ENCODE measurements at places on chromosomes 2 and 18.

- no peaks in the 10 kb centered on the region for H3K36me3 ChIP-seq
- no peak overlapping the region for H3K27ac ChIP-seq
- H3K4me1 ChIP-seq = no peaks in the 10 kb centered on the region
- no peak overlapping the region for H3K4me3 ChIP-seq
- DNase-seq = no peak
Measured at GRCh38 chr2:158378926-158379325, 77.6 kb downstream of the CCDC148 start.

DNA sequence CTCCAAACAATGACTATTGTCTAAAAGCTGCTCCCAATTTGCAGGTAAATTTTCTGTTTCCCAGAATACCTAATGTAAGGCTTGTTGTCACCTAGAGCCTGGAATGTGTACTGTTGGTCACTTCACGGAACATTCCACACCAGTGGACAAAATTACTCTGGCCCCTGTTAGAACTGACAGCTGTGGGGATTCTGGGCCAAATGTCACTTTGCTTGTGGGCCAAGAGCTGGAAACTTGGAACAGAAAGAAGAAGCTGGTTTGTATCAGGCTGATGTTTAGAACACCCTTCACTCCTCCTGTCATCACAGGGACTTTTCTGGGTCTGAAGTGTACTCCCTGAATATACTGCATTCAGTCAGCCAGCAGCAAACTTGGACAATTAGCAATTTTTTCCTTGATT lies 495.6 kb upstream of the SYT4 start:
- peaks cover 5% of the 10 kb centered on the region for H3K36me3 ChIP-seq
- H3K4me1 ChIP-seq = peaks cover 22% of the 10 kb centered on the region
- no peaks in the 10 kb centered on the region for H3K27me3 ChIP-seq
- no peak overlapping the region for H3K27ac ChIP-seq

GRCh38 chr2:53632126-53632460 lies 135.5 kb upstream of the CHAC2 start:
- H3K27me3 ChIP-seq = no peaks in the 10 kb centered on the region
- H3K27ac ChIP-seq = no peak overlapping the region
- no peaks in the 10 kb centered on the region for H3K36me3 ChIP-seq
- DNase-seq = no peak
- no peak overlapping the region for H3K4me3 ChIP-seq
- no peaks in the 10 kb centered on the region for H3K4me1 ChIP-seq

DNA sequence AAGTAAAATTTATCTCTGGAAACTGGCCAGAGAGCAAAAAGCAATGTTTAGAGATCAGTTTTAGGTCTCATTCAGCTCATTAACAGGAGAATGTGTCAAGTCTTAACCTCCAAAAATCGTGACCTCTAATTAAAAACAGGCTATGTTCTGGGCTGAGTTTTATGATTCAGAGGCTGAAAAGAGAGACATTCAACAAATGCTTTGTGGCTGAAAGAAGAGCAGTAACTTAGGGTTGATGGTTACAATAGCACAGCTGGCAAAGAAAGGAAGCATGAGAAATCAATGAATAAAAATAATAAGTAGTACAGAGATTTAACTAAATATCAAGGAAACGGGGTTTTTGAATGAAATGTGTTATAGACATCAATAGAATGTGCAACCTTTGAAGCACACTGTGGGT lies 13.1 kb downstream of the TGIF1 start:
- H3K27me3 ChIP-seq = no peaks in the 10 kb centered on the region
- DNase-seq = no peak
- H3K36me3 ChIP-seq = peaks cover 28% of the 10 kb centered on the region
- H3K4me1 ChIP-seq = peaks cover 59% of the 10 kb centered on the region
- no peak overlapping the region for H3K4me3 ChIP-seq

- DNase-seq = no peak
- H3K27ac ChIP-seq = no peak overlapping the region
- H3K4me1 ChIP-seq = no peaks in the 10 kb centered on the region
- no peak overlapping the region for H3K4me3 ChIP-seq
- no peaks in the 10 kb centered on the region for H3K27me3 ChIP-seq
Measured at GRCh38 chr2:240810199-240810598, 9.8 kb downstream of the KIF1A start.
